Cardiac ventricle fibroblast (primary cell): ENCODE measurements at places on chromosomes 1 and 21. TPM values are rescaled to one million over a fixed set of nuclear protein-coding genes. Genes with fewer than 3 reads are reported as not detected.

The C4BPA gene
- total RNA-seq: not detected in 2 replicates

The MYOC gene
- 0.10 TPM in 1 of 2 replicates, not detected in the other for total RNA-seq

The XCL2 gene
- total RNA-seq: not detected in 2 replicates

The ATP5IF1 gene
- total RNA-seq: 207 and 222 TPM in 2 replicates

The MAP3K7CL gene
- 5.6 and 9.9 TPM in 2 replicates for total RNA-seq

The CFHR3 gene
- 0.31 TPM in 1 of 2 replicates, not detected in the other for total RNA-seq

The SPTA1 gene
- 0.20 and 0.25 TPM in 2 replicates for total RNA-seq

The WDR4 gene
- total RNA-seq: 4.7 and 10.1 TPM in 2 replicates

The FAM110D gene
- total RNA-seq: not detected in 2 replicates

The HAO2 gene
- total RNA-seq: not detected in 2 replicates

The S100A7A gene
- total RNA-seq: not detected in 2 replicates

The KRTAP26-1 gene
- total RNA-seq: not detected in 2 replicates

The DYNLT5 gene
- total RNA-seq: 1.3 TPM in 1 of 2 replicates, not detected in the other

The JAM2 gene
- 1.4 and 2.2 TPM in 2 replicates for total RNA-seq

The KCNE2 gene
- not detected in 2 replicates for total RNA-seq

The ZNF648 gene
- not detected in 2 replicates for total RNA-seq

The EPHA8 gene
- not detected in 2 replicates for total RNA-seq

The TSEN15 gene
- total RNA-seq: 12.7 and 26.3 TPM in 2 replicates

The FAM177B gene
- not detected in 2 replicates for total RNA-seq

The KLHDC9 gene
- total RNA-seq: 2.0 and 2.6 TPM in 2 replicates

The ZNF697 gene
- total RNA-seq: 6.4 and 8.0 TPM in 2 replicates

The MASP2 gene
- not detected in 2 replicates for total RNA-seq

The SRGAP2 gene
- total RNA-seq: 34.2 and 35.8 TPM in 2 replicates
